Fibroblast of villous mesenchyme (primary cell): ENCODE measurements at places on chromosomes 12 and 14.

DNA sequence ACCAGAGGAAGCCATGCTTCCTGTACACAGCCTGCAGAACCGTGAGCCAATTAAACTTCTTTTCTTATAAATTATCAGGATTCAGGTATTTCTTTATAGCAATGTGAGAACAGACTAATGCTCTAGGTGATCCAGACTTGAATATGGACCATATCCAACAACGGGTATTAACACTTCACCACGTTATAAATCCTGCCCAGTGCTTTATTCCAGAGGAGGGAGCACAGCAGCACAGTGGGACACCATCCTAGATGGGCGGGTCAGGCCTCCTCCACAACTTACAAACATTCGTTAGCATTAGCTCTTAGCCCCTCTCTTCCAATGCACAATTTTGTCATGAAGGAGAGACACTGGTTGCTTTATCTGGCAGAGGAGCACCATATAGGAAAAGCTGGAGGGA lies 66.0 kb downstream of the TMCC3 start:
- DNase-seq, result no peak

DNA sequence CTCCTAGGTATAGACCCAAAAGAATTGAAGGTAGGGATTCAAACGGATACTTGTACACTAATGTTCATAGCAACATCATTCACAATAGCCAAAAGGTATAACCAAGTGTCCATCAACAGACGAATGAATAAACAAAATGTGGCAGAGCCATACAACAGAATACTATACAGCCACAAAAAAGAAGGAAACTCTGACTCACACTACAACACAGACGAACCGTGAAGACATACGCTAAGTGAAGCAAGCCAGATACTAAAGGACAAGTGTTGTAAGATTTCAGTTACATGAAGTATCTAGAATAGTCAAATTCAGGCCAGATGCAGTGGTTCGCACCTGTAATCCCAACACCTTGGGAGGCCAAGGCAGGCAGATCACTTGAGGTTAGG lies 19.1 kb downstream of the CAMKK2 start:
- DNase-seq, result no peak

DNA sequence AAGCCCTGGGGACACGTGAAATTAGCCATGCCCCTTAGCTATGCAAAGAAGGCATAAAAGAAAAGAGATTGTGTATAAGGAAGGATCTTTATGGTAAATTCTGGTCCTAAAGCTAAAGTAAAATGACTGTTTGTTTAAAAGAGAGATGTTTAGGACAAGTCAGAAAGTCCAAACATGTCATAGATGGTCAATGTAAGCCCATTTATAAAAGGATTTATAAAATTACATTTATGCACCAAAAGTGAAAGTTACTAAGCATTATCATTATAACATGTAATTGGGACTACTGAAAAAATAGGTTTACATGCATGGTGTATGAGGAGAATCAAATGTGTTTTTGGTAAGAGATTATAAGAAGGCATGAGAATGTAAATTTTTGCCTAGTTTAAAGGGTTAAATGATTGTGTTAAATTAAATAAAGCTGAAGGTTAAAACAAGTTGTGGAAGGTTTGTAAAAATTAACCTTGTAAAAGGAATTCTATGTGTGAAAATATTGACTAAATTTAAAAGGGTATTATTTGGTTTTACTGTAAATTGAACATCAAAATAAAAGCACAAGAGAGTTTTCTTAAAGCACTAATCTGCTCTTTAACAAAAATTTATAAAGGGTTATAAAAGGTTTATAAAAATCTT lies 50.4 kb upstream of the TSPAN8 start:
- DNase-seq, result no peak

DNA sequence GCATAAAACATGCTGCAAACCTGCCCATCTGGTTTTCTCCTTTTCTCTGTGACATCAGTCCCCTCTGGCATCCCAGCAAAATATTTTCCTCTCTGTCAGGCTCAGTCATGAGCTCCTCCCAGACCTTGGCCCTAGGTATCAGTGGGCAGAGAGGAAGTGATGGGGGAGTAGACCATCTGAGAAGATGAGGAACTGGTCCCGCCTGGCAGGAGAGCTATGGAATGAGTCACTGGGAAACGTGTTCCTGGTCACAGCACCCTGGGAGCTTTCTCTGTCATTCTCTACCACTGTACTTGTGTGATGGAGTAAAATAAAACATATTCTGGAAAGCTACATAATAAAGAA lies 5.0 kb upstream of the SRSF9 start:
- DNase-seq, result peak; percentile 34

DNA sequence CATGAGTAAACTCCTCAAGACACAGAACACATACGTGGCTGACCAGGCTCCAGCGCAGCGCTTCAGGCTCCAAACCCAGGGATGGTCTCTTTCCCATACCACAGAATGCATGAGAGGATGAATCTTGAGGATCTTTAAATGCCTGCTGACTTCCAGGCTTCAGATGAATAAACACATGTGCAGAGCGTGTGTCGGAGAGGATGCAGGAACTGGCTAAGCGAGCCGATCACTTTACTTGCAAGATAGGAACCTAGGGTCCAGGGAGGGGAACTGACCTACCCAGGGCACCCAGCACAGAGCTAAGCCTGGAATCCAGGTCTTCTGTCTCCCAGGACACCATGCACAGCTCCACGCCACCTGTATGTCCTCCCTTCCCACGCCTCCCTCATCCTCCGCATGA lies 209.8 kb downstream of the BCL11B start:
- no peak for DNase-seq

DNA sequence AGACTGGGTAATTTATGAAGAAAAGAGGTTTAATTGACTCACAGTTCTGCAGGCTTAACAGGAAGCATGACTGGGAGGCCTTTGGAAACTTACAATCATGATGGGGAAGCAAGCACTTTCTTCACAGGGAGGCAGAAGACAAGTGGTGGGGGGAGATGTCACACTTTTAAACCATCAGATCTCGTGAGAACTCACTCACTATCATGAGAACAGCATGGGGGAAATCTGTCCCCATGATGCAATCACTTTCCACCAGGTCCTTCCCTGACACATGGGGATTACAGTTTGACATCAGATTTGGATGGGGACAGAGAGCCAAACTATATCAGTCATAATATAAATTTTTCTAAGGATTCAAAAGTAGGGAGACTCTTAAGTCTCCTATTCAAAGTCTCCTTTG lies 46.0 kb downstream of the SPIC start:
- DNase-seq, result no peak

DNA sequence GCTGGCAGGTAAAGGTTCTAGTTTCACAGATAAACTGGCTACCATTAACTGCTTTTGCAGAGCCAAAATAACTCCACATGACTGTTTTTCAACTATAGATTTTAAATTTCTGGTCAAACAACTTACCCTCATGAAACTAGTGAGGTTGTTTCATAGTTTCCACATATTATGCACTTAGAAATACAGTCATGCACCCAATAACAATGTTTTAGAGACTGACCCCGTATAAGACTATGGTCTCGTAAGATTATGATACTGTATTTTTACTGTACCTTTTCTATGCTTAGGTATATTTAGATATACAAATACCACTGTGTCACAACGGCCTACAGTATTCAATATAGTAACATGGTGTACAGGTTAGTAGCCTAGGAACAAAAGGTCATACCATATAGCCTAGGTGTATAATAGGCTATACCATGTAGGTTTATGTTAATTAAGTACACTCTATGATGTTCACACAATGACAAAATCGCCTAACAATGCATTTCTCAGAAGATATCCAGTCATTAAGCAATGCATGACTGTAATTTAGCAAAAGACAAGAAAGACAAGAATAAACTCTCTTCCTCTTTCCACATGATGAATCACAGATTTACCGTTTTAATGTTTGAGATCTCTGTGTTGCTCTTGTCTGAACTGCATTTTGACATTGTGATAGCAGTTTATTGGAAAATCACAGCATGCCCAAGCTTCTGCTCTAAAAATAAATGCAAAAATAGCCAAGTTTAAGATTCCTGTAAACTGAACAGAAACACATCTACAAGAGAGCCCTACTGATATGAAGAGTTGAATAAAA lies 17.1 kb downstream of the DICER1 start:
- DNase-seq, result peak; percentile 41

DNA sequence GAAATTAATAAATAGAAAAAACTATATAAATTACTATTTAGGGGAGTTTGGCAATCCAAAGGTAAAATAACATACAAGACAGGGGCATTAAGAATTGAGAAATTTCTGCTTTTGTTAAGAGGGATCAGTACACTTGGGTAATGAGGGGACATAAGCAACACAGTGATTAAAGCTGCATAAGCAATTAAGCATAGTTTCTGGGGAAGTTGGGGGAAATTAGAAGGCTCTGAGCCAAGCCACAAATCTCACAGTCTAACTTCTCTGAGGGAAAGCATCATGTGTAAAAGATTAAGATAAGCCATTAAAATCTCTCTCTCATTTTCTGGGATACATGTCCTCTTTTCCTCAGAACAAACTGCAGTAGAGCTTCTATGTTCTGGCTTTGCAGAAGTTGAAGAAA lies 533.9 kb upstream of the LRFN5 start:
- DNase-seq, result no peak

GRCh38 chr12:93466625-93467350 lies 526 bp upstream of the MRPL42 start:
- DNase-seq, result no peak

DNA sequence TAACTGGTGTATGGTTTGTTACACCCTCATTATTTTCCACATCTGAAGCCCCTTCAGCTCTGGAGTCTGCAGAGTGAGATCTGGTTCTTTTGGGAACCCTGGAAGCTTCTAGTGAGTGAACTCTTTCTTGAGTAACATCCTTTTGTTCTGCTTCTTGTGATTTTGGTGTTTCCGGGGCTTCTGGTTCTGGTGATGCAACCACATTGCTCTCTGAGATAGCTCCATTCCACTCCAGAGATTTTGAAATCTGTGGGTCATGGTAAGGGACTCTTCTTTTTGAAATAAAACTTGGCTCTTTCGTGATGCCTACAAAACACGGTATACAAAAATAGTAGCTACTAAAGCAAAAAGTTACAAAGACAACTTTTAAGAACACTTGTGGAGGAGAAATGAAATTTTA lies 5.4 kb downstream of the MDM1 start:
- peak; percentile 61 for DNase-seq

- no peak for DNase-seq
Observed at GRCh38 chr14:56124327-56124726, 6.1 kb downstream of the PELI2 start.

- DNase-seq, result no peak
Observed at GRCh38 chr12:105351523-105351922, 21.0 kb downstream of the C12orf75 start.

DNA sequence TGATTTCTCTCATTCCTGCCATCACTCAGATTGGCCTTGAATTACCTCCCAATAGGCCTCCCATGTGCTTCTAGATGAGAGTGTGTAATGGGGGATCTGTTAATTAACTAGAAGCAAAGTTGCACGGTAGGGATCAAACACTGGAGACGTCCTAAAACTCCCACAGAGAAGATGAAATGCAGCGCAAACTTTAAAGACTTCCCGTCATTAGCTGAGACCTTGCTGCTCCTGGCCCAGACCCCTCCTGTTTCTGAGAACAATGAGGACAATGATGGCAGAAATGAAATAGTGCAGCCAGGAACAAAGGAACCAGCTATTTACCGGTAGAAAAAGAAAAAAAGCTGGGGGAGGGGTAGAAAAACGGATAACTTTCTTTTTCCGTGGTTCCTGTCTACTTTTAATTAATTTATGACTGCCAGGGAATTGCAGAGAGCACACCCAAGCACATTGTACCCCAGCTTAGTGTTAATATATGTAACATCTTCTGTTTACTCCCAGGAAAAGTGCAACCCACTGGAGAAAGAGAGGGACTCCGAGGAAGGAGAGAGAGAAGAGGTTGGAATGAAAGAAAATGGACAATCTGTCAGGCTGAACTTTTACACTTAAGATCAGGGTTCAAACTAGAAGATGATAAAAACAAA lies 280.7 kb upstream of the SOX5 start:
- no peak for DNase-seq

GRCh38 chr12:46110223-46110611 lies 119.8 kb upstream of the SCAF11 start:
- no peak for DNase-seq

DNA sequence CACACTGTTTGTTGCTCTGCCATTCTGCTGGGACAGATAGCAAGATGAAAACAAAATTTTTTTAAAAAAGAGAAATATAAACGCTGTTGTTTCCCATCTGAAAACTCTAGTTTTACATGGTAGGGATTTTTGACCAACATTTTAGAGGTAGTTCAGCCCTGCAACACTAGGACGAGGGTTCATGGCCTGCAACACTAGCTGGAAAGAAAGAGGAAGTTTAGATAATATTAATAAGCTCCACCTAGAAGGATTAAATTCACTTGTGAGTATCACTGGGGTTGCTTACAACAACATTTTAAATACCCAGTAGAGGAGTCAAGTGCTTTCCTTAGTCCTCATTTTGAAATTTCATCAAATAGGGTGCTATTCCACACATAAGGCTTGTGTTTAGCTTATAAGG lies 68.2 kb downstream of the SRGAP1 start:
- DNase-seq, result no peak

- DNase-seq, result no peak
Observed at GRCh38 chr12:49537231-49537751, 1.5 kb upstream of the KCNH3 start.

- no peak for DNase-seq
Observed at GRCh38 chr12:10511756-10512355, 6.2 kb downstream of the EIF2S3B start.

DNA sequence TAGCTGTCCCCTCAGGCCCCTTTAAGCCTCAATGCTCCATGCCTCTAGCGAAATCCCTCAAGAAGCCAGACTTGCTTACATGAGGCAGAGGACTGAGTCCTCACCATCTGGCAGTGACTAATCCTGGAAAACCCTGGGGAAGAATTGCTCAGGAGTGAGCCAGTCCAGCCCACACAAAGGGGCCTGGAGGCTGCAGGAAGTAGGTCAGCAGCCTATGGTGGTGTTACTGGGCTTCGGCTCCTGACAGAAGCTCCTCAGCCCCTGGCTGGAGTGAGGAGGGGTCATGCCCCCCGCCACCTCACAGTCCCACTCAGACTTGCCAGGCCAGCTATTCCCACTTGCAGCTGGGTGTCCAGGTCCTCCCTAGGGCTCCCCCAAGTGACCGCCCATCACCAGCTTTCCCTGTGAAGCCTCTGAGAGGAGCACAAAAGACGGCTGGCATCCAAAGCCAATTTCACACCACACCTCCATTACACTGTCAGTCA lies 250.5 kb downstream of the DPF3 start:
- peak; percentile 96 for DNase-seq

DNA sequence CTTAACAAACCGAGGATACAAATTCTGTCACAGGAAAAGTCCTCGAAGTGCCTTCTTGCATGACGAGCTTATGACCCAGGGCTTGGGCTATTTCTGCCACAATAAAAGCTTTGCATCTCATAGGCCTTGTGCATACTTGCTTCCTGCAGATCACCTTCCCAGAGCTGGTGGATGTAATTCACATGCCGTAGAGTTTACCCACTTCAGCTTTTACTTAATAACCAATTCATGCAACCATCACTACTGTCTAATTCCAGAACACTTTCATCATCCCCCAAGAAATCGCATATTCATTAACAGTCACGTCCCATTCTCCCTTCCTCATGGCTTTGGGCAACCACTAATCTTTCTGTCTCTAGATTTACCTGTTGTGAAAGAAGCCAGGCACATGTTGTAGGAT lies 9.0 kb upstream of the BDKRB1 start:
- DNase-seq, result no peak
